ENCODE measurements at places on chromosomes 1 and 21. TPM values are rescaled to one million over a fixed set of nuclear protein-coding genes. Genes with fewer than 3 reads are reported as not detected.

- H3K27me3 ChIP-seq = no peaks in the 10 kb centered on the region
- H3K4me1 ChIP-seq = no peaks in the 10 kb centered on the region
Measured at GRCh38 chr1:91546301-91546581, 45.6 kb downstream of the CDC7 start.

The FAM163A gene
- polyA plus RNA-seq = not detected

GRCh38 chr1:22117238-22117637, 25.7 kb downstream of the WNT4 start:
- H3K4me3 ChIP-seq = no peak overlapping the region
- DNase-seq = no peak
- H3K27ac ChIP-seq = no peak overlapping the region
- H3K36me3 ChIP-seq = no peaks in the 10 kb centered on the region
- H3K4me1 ChIP-seq = no peaks in the 10 kb centered on the region

DNA sequence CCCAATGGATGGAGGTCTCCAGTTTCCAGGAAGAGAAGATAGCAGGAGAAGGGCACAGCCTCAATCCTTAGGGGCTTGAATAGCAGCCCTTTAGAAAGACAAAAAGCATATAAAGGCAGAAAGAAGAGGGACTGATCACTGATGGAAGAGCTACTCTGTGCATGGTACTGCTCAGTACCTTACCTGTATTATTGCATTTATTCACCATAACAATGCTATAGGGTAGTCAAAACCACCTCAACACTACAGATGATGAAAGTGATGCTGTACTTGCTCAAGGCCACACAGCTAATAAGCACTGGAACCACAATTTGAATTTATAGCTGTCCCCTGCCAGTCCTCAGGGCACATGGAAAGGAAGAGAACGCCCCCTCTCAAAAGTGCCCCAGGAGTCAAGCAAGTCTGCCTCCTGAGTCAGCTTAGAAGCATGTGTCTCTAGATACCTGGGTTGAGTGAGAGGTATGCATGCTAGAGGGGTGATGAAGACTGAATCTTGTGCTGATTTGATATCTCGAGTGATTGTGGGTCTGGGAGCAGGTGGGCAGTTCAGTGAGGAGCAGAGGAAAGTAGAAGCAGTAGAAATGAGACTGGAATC, 13.6 kb downstream of the DDAH1 start:
- no peaks in the 10 kb centered on the region for H3K4me1 ChIP-seq
- no peaks in the 10 kb centered on the region for H3K27me3 ChIP-seq
- no peak overlapping the region for H3K4me3 ChIP-seq
- no peak overlapping the region for H3K27ac ChIP-seq

All from aorta (tissue), 5 donors.